ENCODE measurements at places on chromosomes 12 and 14.

GRCh38 chr12:31740628-31741027, 11.8 kb upstream of the AMN1 start:
- no peak for DNase-seq

- DNase-seq = no peak
Observed at GRCh38 chr12:67697443-67697842, 48.9 kb downstream of the DYRK2 start.

- no peak for DNase-seq
Observed at GRCh38 chr12:56358836-56359532, 923 bp downstream of the STAT2 start.

GRCh38 chr14:63459738-63460137, 83.4 kb downstream of the PPP2R5E start:
- DNase-seq = no peak

DNA sequence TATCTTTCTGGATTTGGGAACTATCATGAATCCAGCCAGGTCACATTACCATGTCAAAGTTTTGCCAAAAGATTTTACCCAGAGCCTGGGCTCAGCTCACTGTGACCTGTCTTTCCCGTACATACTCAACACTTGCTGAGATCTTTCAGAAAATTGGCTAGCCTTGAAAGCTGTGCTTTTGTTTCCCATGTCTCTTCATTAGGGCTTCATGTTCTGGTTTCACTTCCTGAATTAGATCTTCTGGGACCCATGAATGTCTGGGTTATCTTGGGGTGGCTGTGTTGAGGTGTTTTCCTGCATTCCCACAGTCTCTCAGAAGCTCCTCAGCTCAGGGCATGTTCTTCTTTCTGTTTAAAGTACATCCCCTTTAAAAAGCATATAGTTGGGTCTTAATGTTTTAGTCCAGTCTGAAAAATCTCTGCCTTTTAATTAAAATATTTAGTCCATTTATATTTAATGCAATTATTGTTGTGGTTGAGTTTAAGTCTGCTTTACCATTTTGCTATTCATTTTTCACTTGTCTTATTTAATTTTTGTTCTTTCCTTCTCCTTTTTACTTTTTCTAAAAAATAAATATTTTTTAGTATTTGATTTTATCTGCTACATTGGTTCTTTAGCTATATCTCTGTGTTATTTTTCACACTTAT, 242.7 kb downstream of the VRK1 start:
- no peak for DNase-seq

- DNase-seq = no peak
Observed at GRCh38 chr12:131540138-131540623, 170.7 kb upstream of the SFSWAP start.

- no peak for DNase-seq
Observed at GRCh38 chr12:89281539-89281867, 70.8 kb downstream of the DUSP6 start.

DNA sequence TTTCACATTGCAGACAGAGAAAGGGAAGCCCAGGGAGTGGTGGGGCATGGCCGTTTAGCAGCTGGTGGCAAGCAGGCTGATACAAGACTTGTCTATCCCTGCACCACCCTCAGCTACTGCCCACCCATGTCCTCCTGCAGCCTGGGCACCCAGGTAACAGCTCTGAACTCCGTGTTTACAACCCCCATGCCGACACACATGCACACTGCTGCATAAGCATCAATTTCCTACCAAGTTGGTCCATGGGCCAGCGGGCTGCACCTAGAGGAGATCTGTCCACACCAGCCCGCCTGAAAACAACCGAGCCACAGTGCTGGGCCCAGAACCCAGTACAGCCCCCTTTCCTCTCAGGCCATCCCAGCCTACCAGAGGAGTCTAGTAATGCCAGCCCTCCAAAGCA, 75.9 kb upstream of the C14orf180 start:
- no peak for DNase-seq

- DNase-seq = no peak
Observed at GRCh38 chr14:103516426-103517173, 6.0 kb downstream of the CKB start.

DNA sequence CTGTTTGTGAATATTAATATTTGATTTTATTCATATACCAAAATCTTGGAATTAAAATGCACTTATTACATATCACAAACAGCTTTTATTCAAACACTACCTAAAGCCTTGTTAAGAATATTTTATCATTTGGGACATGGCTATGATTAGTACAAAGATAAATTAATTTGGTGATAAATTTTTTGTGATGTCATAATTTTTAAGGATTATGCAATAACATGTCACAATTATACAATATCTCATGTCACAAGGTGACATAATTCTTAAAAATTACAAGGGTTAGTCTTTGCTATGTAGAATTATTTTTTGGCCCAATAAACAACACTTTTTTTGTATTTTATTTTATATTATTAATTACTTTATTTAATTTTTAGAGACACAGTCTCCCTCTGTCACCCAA, 113.7 kb downstream of the TMTC3 start:
- no peak for DNase-seq

DNA sequence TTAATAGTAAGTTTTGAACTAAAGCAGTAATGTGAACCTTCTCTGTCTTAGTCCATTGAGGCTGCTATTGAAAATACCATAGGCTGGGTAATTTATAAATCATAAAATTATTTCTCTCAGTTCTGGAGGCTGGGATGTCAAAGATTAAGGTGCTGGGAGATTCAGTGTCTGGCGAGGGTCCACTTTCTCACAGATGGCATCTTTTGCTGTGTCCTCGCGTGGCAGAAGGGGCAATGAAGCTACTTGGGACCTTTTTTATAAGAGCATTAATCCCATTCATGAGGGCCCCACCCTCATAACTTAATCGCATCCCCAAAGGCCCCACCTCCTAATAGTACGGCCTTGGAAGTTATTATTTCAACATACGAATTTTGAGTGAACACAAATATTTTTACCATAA, 28.4 kb downstream of the LIN7A start:
- no peak for DNase-seq

DNA sequence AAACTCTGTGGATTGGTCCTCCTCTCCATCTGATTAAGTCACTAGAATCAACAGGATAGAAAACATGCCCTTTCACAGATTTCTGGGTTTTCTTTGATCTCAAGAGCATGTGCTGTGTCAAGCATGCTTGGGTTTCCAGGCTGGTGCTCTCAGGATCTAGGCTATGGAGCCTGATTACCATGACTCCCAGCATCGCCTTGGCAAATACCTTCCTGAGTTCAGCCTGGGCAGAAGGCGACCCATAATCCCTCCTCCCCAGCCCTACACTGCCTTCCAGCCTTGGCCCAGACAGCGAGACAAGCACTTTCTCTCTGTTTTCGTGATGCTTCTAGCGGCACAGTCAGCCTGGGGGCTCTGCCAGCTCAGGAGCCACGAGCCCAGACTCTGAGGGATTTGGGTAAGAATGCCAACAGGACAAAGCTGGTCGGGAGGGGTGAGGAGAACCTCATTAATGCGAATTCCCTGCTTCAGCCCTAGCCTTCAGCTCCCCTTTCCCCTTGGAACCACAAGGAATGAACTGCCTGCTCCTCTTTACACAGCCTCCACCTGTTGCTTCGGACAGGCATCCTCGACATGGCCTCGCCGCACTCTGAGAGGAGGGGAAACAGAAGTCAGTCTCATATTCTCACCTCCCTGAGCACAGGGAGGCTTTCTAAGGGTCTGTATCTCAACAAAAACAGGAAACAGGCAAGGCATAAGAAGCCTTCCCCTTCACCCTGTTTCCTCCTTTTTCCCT, 227.1 kb downstream of the MSRB3 start:
- no peak for DNase-seq

GRCh38 chr12:109291521-109292341, 17.4 kb downstream of the FOXN4 start:
- peak; percentile 99 for DNase-seq

GRCh38 chr14:56760164-56760914, 49.9 kb downstream of the OTX2 start:
- no peak for DNase-seq

GRCh38 chr14:76644855-76645518, 116.3 kb upstream of the VASH1 start:
- DNase-seq = peak; percentile 30

GRCh38 chr14:51014086-51014485, 69.8 kb upstream of the PYGL start:
- DNase-seq = no peak

GRCh38 chr12:86193931-86194330, 62.3 kb downstream of the MGAT4C start:
- DNase-seq = no peak

- DNase-seq = no peak
Observed at GRCh38 chr12:41605545-41606305, 417.6 kb downstream of the PDZRN4 start.

DNA sequence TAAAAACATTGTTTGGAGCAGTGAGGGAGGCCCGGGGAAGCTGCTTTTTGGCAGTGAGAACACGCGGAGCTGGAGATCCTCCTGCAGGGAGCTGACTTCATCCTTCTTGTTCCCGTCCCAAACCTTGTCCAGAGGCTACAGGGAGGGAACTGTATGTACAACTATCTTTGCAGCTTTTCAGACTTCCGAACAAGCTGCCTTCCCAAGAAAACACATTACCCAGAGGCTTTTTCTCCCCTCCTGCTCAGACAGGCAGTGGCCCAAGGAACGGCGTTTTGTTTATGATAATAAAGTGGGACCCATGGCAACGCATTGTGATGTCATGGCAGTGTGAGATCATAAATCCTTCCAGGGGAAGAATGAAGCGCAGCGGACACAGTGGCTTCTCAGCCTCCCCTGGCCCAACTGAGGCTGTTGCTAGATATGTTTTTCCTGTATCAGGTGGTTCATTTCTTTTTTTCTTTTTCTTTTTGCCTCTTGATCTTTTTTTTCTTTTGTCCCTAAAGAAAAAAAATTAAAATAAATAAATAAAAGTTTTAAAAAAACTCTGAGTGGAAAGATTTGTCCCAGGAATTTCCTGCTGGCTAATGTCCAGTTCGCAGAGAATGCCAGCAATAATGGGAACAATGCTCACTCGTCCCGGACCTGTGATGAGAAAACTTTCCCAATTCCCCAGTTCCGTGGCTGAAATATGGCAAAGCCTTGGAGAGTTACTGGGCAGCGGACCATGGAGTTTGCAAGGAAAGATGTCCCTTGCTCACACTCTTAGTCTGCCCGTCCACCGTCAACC, 103.4 kb upstream of the MAP1LC3B2 start:
- no peak for DNase-seq

DNA sequence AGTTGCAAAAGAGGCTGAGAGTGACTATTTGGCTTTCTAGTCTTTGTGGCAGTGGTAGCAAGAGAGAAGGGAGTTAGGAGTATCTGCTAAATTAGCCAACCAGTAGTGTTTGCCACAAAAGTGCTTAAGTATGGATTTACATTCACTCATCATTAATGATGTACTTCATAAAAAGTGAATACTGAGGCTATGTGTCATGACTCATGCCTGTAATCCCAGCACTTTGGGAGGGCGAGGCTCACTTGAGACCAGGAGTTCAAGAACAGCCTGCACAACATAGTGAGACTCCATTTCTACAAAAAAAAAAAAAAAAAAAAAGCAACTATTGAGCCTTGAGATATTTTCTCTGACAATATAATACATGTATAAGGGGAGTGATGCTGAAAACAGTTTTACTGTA, 36.8 kb downstream of the CCDC177 start:
- DNase-seq = no peak

DNA sequence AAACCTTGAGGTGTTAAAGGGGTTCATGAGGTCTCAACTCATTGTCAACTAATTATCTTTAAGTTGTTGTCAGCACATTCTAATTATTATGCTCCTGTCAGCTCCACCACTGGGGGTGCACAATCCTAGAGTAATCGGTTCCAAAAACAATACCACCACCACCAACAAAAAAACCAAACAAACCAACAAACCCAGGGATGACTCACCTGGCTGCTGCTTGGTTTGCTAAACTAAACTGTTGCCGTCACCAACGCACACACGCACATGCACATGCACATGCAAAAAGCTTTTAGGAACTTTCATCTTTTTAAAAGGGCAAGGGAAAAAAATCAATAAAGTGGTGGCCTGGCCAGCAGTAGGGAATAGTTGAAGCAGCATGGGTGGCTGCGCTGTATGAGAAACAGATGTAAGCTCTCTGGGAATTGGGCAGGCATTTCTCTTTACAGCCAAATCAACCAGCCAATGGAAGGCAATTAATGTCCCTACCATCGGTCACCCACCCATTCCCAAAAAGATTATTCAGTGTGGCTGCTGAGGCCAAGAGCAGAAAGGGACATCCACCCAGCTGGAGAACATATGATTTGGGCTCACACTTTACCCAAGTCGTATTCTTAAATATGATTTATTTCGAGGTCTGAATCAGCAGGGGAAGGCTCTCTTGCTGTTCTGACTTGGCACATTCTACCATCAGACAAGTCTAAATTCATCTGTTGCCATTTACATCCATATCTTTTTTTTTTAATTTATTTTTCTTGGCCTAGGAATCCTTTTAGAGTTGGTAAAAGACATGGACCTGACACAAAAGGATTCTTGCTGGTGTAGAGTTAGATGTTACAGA, 20.0 kb downstream of the TMEM30B start:
- DNase-seq = no peak

GRCh38 chr14:77124345-77125280, 17.0 kb downstream of the ZDHHC22 start:
- peak; percentile 42 for DNase-seq

DNA sequence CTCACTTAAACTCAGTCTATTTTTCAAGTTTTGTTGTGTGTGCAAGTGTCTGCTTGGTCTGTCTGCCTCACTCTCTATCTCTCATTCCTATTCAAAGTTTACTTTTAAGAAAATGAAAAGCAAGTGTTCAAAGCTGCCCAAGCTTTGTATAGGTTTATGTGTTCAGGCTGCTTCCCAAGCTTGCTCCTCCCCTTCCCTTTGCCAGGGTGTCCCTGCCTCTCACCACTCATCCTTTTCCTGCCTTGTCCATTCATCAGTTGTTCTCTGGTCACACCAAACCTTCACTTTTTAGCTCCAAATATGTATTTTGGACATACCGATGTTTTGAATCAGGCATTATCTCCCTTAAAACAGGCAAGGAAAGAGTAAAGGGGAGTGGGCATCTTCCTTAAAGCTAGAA, 41.3 kb downstream of the STK38L start:
- DNase-seq = no peak

DNA sequence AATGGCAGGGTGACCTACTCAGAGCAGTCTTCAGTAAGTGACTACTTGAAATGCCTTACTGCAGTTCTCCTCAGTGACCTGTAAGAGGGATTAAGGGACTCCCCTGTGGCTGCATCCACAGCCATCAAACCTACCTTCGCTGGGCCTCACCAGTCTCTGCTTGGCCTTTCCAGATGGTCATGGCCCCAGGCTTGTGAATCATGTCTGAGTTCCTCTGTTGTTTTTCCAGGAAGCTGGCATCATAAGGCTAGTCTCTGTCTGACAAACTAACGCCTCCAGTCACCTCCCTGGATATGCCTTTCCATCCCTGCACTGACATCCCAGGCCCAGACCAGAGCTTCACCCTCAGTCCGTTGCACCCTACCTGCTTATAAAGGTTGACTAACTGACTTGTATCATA, 14.0 kb downstream of the RNASE2 start:
- DNase-seq = no peak

DNA sequence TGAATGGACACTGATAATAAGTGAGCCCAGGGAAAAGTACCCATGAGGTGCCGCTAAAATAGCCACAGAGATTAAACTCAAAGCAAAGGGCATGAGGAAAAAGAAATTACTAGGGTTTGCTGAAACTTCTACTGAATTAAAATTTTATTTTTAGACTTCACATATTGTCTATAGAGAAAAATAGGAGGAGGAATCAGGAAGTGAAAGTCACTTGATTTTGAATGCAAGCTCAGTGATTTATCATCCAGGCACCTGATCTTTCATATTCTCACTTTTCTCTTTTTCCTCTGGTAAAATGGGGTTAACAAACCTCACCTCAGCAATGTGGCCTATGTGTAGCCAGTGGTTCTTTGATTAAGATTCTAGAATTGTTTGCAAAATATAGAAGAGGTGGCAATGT, 479.8 kb downstream of the BCL11B start:
- DNase-seq = no peak
